ENCODE measurements at places on chromosomes 1 and 21.

DNA sequence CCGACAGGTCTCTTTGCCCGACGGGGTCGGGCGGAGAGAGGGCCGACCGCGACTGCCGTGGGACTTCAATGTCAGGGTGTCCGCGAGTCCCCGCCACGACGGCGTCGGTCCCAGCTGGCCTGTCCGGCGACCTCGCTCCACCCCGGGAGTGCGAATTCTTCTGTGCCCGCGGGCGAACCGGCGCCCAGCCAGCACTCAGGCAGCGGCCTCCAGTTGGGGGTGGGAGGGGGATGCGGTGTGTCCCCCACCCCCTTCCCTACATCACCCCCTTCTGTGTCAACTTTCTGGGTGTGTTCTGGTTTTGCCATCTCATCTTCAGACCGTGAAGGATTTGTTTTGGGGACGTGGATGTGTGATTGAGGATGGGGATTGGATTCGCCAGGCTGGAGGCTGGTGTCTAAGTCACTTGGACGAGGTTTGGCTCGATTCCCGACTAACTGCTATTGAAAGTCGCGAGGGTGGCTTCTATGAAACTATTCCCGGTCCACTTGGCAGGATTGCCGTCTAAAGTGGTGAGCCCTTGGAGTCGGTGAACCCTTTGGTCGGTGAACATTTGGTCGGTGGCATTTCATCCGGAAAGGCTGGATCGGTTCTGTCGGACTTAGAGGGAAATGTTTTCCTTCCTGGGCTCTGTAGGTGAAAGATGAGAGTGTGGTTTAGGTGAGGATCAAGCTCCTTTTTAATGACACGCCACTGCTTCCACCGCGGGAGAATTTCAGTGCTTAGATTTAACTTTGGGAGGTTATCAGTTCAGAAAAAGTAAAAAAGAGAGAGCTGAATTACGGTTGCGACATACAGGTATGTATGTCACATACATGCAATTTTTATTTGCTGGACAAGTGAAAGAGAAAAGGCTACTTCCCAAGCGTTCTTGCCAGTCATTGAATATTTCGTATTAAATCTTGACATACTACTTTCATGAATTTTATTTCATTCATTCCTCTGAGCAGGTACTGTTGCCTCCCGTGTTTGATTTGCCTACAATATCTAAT lies 771 bp downstream of the ABCD3 start:
- peak; percentile 12 for DNase-seq

DNA sequence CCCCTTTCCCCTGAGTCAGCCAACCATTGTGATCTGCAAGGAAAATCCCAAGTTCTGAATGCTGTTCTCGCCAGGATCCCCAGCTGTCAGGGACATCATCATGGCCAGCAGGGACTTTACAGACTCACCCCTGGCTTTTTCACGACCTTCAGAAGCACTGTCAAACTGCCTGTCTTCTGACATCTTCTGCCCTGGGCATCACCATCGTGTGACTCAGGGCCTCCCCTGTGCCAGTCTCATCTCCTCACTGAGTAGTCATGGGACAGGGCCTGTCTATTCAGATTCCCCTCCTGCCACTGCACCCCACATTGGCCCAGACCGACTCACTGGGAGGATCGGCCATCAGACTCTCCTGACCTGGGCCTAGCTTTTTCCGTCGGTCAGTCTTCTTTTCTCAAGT lies 72.5 kb upstream of the VAMP3 start:
- no peak for DNase-seq

DNA sequence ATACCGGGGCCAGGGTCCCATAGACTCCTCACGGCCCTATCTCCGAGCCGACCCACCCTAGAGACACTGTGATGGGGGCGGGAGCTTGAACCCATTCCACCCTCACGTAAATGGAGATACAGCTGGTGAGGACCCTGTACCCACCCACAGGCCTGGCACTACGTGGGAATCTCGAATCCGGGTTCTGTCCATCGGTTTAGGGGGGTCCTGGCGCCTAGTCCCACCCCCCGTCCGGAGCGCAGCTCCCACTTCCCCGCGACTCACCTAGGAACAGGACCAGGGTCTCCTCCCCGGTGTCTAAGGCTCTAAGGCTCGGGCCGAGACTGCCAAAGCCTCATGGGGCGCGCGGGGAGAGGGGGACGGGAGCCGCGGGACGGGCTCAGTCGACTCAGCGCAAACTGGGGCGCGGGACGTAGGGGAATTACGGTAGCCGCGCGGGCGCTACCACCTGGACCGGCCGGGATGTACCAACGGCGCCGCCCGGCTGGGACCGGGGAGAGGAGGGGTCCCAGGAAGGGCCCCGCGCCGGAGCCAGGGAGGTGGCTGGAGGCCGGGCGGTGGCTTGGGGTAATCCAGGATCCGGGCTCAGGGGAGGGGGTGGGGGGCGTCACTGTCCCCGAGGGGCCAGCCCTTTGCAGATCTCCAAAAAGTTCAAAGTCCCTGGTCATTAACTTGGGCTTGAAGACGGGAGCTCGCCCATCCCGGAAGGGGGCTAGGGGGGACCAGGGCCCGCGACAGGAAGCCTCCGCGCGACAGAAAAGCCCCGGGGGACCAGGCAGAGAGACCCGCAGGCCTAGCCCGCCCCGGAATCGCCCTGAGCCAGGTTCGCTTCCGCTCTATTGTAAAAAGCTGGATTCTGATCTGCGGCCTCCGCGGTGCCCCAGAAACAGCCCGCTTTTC lies 1.0 kb downstream of the PLEKHG5 start:
- DNase-seq, result peak; percentile 15

- DNase-seq, result no peak
Measured at GRCh38 chr1:217090060-217090911, 367.1 kb upstream of the ESRRG start.

GRCh38 chr1:60394436-60394835 lies 320.9 kb upstream of the C1orf87 start:
- no peak for DNase-seq

DNA sequence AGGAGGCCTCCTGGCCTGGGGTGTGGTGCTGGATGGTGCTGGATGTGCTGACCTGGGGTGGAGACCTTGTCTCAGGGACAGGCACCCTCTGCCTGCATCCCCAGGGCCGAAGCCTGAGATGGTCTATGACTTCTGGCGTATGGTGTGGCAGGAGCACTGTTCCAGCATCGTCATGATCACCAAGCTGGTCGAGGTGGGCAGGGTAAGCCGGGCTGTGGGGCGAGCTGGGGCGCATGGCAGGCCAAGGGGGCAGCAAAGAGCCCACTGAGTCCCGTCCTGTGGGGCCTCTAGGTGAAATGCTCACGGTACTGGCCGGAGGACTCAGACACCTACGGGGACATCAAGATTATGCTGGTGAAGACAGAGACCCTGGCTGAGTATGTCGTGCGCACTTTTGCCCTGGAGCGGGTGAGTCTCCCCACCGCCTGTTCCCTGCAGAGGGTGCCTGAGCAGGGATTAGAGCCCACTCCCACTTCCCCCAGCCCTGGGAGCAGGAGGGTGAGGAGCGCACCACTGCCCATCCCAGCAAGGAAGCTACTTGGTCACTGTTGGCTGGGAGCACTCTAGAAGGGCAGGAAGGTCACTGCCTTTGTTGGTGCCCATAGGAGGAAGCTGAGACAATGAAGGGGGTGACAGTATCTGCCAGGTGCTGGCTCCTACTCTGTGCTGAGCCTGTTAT lies 75.2 kb downstream of the PTPRU start:
- no peak for DNase-seq

- no peak for DNase-seq
Measured at GRCh38 chr1:25700144-25700523, 83.5 kb downstream of the MAN1C1 start.

Data from stimulated activated naive CD4-positive, alpha-beta T cell (primary cell).